ENCODE measurements at places on chromosomes 12 and 14.

DNA sequence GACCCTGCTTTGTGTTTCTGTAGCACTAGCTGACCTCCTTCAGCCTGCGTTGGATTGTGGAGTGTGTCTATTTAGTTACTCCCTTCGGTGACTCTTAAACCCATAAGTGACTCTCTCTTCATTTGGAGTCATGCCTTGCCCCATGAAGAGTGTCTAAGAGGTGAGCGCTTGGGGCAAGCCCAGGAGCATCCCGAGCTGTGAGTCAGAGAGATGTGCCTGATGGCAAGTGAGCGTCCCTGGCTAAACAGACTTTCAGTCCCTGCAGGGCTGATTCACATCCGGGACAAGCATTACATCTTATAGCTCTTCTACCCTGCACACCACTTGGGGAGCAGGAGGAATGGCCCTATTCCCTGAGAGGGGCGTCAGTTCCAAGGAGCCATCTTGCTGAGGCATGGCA is 24.3 kb upstream of the ATF1 start:
- no peak for DNase-seq

DNA sequence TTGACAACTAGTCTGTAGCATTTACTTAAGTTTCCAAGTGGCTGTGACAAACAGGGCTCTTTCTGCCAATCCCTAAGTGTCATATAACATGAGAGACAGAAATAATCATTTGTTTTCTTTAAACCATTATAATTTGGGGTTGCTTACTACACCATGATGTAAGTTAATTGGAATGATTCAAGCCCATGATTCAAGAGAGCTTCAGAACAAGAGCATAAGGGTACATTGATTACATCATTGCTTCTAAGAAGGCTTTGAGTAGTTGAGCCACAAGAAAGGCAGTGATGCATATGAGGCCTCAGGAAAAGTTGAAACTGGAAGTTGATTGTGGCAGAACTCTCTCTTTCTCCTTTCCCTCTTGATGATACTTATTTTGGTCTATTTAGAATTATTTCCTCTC is 444.0 kb downstream of the CCER1 start:
- no peak for DNase-seq

DNA sequence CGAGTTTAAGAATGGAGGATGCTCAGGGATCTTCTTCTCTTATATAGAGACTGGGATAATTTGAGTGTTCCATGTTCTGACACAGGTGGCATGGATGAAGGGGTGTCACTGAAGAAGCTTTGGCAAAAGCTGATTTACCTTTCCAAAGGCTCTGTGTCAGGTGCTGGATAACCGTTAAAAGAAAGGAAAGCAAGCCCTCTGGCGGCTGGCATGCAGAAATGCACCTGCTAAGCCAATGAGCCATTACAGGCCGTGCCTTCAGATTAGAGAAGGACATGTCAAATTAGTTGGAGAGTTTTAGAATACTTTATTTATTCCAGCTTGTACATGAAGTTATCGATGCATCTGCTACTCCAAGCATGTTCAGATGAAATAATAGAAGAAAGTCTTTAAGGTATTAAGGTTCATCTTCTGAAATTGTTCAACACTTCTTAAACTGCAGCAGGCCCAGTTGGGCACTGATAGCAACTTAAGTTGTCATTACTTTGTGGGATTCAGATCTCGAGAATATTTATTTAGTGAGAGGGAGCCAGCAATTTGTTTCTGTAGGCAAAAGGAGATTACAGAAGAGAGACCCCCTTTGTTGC is 678.2 kb downstream of the NRXN3 start:
- peak; percentile 46 for DNase-seq

DNA sequence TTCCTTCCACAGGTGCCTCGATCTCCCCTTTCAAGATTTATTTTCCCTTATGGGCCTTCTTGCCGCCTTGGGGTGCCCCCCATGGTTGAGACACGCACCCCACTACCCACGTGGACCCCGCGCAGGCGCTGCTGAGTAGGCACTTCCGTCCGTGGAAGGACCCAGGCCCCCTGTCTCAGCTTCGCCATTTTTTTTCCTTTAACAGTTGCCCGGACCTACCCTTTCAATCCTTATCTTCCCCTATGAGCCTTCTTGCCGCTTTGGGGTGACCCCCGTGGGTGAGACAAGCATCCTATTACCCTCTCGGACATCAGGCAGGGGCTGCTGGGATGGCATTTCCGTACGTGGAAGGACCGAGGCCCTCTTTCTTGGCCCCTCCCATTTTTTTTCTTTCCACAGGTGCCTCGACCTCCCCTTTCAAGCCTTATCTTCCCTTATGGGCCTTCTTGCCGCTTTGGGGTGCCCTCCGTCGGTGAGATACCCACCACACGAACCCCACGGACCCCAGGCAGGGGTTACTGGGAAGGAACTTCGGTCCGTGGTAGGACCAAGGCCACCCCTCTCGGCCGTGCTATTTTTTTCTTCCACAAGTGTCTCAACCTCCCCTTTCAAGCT is 268.2 kb downstream of the ALG10 start:
- peak; percentile 16 for DNase-seq

DNA sequence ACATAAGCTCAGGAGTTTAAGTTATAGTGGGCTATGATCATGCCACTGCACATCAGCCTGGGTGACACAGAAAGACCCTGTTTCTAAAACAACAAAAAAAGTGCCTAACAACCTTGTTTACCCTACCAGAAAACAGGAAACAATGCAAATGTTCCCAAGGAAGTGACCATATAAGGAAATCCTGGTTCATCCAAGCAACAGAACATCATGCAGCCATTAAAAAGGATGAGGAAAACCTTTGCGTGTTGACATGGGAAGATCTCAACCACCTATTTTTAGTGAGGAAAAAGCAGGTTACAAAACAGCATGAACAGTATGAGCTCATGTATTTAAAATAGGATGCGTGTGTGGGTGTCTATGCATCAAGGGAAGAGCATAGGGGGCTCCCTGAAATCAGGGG is 13.7 kb downstream of the HRK start:
- no peak for DNase-seq

DNA sequence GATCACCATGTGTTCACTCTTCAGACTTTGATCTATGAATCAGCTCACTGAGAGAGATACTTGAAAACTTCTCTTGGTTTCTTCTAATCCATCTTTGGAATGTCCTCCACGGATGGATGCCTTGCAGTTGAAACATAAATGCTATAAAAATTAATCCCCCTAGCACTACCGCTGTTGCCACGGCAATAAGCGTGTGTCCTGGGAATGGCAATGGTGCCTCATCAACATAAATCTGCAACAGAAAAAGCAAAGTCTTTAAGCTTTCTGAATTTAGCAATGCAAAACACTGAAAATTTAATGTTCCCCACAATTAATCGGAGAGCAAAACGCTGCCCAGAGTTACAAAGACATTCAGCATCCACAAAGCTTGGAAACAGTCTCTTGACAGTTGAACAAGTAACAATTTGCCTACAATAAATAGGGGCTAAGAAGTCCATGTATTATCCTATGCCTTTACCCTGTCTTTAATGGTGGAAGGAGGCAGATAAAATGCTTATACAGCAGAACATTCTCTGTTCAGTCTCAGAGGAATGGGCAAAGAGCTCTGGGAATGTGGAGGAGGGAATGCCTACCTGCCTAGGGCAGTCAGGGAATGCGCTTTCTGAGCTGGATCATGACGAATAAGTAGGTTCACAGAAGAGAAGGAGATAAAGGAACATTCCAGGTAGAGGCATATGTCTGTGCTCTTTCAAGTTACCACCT is 70.9 kb upstream of the PPP4R3A start:
- DNase-seq, result no peak

DNA sequence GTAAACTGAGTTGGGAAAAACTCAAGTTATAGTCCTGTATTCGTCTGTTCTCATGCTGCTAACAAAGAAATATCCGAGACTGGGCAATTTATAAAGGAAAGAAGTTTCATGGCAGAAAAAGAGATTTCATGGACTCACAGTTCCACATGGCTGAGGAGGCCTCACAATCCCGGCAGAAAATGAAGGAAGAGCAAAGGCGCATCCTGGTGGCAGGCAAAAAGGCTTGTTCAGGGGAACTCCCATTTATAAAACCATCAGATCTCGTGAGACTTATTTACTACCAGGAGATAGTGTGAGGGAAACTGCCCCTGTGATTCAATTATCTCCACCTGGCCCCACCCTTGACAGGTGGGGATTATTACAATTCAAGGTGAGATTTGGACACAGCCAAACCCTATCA is 292.6 kb upstream of the SYT1 start:
- no peak for DNase-seq

DNA sequence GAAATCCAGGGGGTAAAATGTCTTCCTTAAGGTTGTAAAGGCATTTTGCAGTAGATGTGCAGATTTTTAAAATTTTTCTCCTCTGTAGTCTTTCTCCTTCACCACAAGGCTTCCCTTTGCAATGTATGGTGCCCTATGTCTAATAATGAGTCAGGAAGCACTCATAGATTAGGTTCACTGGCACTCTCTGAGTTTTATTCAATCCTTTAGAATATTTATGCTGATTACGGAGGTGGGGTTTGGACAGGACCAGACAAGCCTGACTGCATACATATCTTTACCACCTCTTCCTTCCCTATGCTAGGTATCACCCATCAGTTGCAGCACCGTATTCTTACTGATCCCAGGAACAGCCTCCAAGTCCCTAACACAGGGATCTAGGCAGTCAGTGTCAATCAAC is 99.5 kb downstream of the NEDD1 start:
- no peak for DNase-seq

GRCh38 chr14:38950676-38951075 is 152.4 kb downstream of the SEC23A start:
- no peak for DNase-seq

GRCh38 chr14:76287063-76287462 is 88.9 kb upstream of the ESRRB start:
- DNase-seq, result no peak

DNA sequence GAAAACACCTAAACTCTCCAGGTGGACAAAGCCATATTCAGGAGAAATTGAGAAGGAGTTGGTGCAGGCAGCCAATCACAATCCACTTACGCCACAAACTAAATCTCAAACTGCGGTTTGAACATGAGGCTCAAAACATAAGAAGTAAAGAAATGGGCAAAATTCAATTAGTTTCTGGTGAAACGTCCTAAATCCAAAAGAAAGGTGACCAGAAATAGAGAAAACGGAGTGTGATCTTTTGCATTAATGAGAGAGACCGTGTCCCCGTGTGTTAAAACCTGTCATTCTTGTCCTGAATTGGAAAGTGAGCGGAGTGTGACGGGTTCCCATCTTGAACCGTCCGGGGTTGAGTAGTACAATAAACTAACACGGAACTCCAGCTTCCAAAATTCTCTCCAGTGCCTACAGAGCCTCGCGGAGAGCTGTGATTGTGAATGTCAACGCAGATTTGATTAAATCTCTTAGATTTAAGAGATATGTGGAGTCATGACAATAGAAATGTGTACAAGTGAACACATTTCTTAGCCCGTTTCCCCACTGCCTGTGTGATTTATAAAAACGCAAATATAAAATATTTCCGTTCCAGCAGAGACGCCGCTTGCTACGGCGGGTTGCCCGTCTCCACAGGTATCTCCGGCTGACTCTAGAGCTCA is 595 bp upstream of the METAP2 start:
- no peak for DNase-seq

DNA sequence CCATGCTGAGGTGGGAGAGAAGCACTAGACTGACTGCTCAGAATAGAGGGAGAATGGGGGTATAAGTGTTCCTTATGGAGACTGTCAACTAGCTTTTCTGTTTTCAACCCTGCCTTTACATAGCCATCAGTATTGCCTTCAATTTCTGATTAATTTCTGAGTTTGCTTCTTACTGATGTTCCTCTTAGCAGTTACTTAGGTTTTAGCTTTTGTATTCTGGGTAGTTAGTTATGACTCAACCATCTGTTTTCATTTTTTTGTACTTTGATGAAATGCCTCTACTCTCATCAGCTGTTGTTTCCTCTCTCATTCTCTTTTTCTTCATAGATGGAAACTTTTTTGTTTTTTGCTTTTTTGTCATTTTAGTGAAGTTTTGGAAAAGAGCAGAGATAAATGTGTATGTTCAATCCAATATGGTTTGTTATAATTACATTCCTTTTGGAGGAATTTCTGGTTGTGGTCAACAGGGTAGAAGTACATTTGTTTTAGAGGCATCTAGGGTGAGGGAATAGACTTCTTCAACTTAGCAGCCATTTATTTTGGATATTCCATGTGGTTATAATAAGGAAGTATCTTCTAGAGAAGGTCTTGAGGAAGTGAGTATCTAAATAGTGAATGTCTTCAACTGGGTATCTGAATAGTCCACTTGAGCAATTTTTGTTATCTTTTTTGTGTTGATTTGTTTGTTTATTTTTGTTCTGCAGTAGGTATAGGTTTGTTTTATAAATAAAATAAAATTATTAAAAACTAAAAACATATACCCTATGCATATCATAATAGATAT is 29.6 kb downstream of the PMCH start:
- DNase-seq, result no peak

GRCh38 chr12:108196319-108196718 is 67.2 kb downstream of the WSCD2 start:
- no peak for DNase-seq

- DNase-seq, result no peak
These were observed 258.1 kb downstream of the PCNX1 start for GRCh38 chr14:71165121-71166031.

GRCh38 chr14:50831726-50832168 is 785 bp upstream of the NIN start:
- DNase-seq, result no peak

GRCh38 chr12:3992945-3993344 is 119.7 kb upstream of the PARP11 start:
- DNase-seq, result no peak

DNA sequence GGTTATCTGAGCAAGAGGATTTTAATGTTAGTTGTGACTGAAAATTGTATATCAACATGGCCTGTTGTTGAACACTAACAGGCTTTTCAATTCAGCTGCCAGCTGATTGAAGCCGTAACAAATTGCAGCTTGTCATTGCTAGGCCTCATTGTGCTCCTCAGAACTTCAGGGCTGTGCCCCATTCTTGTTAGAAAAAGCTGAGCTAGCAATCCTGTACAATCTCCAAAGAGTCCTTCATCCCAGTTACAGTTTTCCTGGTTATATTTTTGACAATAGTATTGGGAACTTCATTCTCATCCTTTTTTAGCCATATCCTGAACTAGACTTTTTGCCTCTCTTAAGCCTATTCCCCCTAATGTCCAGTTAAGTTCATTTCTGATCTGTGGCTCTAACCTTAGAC is 564.1 kb upstream of the ATXN7L3B start:
- DNase-seq, result no peak

DNA sequence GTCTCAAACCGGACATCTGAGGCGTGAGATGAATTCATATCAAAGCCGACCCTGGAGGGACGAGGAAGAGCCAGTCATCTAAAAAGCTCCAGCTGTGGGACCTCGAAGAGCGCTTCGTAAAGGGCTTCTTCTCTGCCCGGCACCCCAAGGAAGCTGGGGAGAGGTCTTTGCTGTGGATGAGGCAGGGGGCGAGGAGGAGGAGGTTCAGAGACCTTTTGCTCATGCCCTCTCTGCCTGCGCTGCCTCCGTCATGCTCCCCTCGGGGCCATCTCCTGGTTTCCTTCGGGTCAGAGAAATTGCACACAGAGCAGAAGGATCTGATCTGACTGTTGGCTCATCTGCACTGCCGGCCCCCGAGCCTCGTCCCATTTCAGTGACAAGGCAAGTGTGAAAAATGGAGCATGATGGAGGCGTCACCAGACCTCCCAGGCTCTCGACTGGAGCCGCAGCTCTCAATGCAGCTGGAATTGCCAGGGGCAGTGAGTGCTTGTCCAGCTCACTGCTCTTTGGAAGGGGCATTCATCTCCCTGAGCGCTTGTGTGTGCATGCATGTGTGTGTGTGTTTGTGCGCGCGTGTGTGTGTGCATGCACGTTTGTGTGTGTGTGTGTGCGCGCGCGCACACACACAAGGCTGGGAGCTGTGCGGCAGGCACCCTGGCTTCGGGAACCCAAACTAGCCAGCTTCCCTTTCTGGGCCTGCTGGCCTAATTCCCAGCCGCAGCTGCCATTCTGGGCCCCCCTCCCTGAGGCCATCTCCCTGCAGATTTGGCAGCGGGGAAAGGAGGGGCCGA is 9.2 kb downstream of the CABP1 start:
- no peak for DNase-seq

Measured in dorsolateral prefrontal cortex (tissue), 122 donors.